ENCODE measurements at places on chromosomes 2 and 18. TPM values are rescaled to one million over a fixed set of nuclear protein-coding genes. Genes with fewer than 3 reads are reported as not detected.

SLC38A11 gene
- total RNA-seq: 0.42 TPM

NOTO gene
- not detected for total RNA-seq

ACVR1C gene
- total RNA-seq: 2.6 TPM

UGT1A5 gene
- total RNA-seq: not detected

NEUROD1 gene
- not detected for total RNA-seq

SLC19A3 gene
- total RNA-seq: 40.4 TPM

CNNM3 gene
- 10.3 TPM for total RNA-seq

DUSP11 gene
- total RNA-seq: 13.7 TPM

DSG1 gene
- 3.6 TPM for total RNA-seq

GRCh38 chr2:173431191-173431590 is 76.5 kb downstream of the CDCA7 start:
- DNase-seq: no peak

DNA sequence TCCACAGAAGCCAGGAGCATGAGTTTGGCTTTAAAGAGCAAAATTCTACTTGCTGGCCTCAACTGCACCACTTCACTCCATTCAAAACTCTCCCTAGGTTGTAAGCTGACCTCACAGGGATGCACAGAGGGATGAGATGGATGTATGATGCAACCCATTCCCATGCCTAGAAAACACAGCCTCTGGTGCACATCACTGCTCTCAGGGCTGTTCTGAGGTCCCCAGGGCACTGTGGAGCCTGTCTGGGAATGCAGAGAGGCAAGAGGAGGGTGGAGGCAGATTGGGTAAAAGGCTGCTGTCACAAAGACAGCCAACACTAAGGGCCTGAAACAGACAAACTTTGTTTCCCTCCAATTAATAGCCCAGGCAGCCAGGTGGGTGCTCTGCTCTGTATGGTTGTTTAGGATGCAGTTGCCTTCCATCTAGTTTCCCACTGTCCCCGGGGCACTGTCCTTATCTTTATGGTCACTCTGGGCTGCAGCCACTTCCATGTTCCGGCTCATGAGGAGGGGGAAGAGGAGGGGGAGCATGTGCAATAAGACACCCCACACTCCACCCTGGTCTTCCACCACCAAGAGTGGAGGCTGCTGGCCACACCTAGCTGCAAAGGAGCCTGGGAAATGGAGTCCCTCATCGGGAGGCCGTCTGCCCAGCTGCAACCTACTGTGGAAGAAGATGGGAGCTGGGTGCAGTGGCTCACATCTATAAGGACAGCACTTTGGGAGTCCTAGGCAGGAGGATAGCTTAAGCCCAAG is 7.0 kb downstream of the GPR45 start:
- DNase-seq: no peak

DNA sequence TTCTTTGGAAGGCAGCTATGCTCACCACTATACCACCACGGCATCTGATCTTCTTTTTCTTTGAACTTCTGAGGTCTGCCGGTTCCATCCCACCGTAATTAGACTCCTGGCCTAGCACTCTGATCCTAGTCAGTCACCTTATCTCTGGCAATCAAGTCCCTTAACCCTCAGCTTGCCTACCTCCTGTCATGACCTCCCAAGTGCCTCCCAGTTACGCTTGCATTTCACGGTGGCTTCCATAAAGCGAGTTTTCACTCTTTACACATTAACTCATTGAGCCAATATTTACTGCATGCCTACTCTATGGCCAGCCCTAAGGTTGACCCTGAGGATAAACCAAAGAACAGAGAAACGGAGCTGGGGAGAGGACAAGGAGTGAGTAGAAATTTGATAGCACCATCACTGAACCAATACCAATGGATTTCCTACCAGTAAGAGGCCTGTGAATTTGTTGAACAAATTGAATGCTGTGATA is 37.8 kb upstream of the TMEM182 start:
- DNase-seq: no peak

GRCh38 chr18:59386909-59387686 is 28.0 kb upstream of the LMAN1 start:
- no peak for DNase-seq

DNA sequence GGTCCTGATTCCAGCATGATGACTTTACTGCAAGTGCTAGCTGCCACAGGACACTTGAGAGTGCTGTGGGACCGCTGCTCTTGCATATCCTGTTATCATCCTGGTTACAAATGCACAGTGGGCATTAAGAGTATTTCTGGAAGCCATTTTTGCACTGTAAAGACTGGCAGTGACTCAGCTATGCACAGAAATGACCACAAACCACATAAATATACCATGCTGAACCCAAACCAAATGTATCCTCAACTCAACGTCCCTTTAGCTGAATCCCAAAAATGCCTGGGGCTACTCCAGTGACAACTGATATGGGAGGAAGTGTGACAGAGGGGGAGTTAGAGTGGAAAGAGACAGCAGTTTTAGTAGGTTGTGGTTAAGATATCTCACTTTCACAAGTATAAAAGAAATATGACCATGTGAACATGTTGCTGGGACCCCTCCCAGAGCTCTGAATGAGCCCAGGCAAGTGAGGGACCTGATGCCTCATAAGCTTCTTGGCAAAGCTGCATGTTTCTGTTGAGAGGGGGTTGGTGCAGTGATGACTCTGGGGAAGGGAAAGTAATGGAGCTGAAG is 37.3 kb downstream of the RHBDD1 start:
- DNase-seq: no peak

DNA sequence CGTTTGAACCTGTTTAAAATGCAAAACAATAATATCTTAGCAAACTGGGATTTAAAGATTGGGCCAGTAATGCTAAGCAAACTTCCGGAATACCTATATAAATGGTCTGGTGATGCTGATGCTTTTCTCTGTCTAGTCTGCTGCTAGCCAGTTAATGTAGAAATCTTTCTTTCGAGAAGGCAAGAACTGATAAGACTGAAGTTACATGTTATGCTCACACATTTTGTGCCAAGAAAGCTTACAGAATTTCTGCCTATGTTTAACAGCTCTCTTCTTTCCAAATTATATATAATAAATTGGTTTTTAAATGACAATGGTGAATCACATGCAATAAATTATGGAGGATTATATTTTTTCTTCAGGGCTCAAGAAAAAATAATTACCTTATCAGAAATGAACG is 37.9 kb downstream of the GCA start:
- DNase-seq: no peak

DNA sequence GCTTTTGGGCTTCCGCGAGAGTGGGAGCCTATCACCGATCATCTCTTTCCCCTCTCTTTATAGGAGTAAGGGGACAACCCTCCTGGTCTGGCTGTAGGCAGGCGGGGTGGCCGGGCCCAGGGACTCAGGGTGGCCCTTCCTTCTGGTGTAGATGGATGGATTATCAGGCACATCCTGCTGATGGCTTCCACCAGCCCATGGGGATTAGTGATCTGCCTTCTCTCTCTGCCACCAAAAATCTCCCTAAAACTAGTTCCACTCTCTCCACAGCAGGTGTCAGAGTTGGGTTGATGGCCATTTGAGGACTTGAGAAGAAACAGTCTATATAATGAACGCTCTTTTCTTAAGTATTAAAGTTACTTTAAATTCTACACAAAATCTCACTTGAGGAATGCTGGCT is 37.4 kb downstream of the NCK2 start:
- DNase-seq: no peak

- no peak for DNase-seq
Observed at GRCh38 chr2:205864491-205864890, 182.2 kb downstream of the NRP2 start.

DNA sequence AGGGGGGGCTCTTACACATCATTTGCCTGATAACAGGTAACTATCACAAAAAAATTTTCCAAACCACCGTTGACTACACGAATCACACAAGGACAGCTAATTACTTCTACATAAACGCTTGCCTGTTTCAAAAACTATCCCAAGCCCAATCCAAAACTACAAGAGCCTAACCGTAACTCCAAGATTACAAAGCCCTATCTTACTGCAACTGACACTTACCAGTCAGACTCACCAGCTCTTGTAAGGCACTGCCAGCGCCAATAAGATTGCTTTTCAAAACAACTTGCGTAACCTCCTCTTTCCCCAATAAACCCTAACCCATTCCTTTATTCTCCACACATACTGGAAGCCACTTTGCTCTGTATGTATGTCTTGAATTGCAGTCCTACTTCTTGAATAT is 148.4 kb downstream of the NBAS start:
- DNase-seq: no peak

DNA sequence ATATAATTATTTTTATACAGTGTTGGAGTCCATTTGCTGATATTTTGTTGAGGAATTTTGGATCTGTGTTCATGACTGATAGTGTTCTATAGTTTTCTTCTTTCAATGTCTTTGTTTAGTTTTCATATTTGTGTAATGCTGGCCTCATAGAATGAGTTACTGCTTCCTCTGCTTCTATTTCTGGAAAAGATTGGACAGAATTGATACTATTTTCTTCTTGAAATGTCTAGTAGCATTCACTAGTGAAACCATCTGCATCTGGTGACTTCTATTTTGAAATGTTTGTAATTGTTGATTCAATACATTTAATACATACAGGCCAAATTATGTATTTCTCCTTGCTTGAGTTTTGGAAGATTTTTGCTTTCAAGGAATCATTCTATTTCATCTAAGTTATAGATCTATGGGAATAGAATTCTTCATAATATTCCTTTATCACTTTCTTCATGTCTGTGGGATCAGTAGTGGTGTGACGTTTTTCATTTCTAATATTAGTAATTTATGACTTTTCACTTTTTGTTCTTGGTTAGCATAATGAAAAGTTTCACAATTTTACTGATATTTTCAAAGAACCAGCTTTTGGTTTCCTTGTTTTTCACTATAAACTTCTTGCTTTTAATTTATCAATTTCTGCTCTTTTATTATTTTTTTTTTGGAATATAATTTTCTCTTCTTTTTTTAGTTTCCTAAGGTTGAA is 509.9 kb upstream of the VRK2 start:
- no peak for DNase-seq
